ENCODE measurements at places on chromosomes 3 and 15. TPM values are rescaled to one million over a fixed set of nuclear protein-coding genes. Genes with fewer than 3 reads are reported as not detected.

PLA2G4E gene
- 0.27 TPM for total RNA-seq

RFTN1 gene
- total RNA-seq, result 43.6 TPM

PPP1R14D gene
- total RNA-seq, result not detected

PRSS50 gene
- not detected for total RNA-seq

GOLGA8S gene
- total RNA-seq, result not detected

TLR9 gene
- not detected for total RNA-seq

KLHL40 gene
- not detected for total RNA-seq

APBA2 gene
- 6.6 TPM for total RNA-seq

DAZL gene
- total RNA-seq, result not detected

CADPS gene
- total RNA-seq, result not detected

GNL3 gene
- 106 TPM for total RNA-seq

RBPMS2 gene
- total RNA-seq, result not detected

SLC24A5 gene
- not detected for total RNA-seq

MYL3 gene
- total RNA-seq, result not detected

POC1A gene
- 8.7 TPM for total RNA-seq

TEX55 gene
- total RNA-seq, result not detected

NME9 gene
- total RNA-seq, result not detected

CEP63 gene
- 13.7 TPM for total RNA-seq

SLC51B gene
- total RNA-seq, result not detected

SERINC4 gene
- total RNA-seq, result not detected

FAM81A gene
- 0.04 TPM for total RNA-seq

ANKUB1 gene
- total RNA-seq, result 0.31 TPM

GRM2 gene
- 0.08 TPM for total RNA-seq

DOCK3 gene
- total RNA-seq, result not detected

ACAD11 gene
- total RNA-seq, result 31.2 TPM

SLC22A13 gene
- total RNA-seq, result not detected

GNB4 gene
- 23.7 TPM for total RNA-seq

ISL2 gene
- total RNA-seq, result 0.11 TPM

Data from hair follicular keratinocyte (primary cell).